ENCODE measurements at places on chromosomes 6 and 20.

GRCh38 chr20:37729909-37730308, 36.1 kb downstream of the CTNNBL1 start:
- DNase-seq: no peak

DNA sequence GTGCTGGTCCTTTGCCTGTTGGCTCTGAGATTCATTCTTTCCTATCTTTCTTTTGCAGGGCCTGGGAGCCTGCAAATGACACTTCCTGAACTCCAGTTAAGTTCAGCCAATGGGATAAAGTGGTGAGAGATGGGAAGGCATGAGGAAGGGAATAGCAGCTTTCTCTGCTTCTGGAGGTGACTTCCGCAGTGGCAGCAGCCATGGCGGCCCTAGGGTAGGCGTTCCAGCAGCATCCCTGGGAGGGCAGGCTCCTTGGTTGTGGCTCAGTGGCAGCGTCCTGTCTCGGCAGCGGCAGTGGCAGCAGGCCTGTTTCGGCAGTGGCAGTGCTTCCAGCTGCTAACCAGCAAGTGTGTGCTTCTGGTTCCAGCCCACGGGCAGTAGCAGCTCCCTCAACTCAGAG, 7.3 kb upstream of the MDFI start:
- DNase-seq: no peak

- peak; percentile 49 for DNase-seq
Observed at GRCh38 chr20:19583532-19584175, 174.4 kb upstream of the RIN2 start.

DNA sequence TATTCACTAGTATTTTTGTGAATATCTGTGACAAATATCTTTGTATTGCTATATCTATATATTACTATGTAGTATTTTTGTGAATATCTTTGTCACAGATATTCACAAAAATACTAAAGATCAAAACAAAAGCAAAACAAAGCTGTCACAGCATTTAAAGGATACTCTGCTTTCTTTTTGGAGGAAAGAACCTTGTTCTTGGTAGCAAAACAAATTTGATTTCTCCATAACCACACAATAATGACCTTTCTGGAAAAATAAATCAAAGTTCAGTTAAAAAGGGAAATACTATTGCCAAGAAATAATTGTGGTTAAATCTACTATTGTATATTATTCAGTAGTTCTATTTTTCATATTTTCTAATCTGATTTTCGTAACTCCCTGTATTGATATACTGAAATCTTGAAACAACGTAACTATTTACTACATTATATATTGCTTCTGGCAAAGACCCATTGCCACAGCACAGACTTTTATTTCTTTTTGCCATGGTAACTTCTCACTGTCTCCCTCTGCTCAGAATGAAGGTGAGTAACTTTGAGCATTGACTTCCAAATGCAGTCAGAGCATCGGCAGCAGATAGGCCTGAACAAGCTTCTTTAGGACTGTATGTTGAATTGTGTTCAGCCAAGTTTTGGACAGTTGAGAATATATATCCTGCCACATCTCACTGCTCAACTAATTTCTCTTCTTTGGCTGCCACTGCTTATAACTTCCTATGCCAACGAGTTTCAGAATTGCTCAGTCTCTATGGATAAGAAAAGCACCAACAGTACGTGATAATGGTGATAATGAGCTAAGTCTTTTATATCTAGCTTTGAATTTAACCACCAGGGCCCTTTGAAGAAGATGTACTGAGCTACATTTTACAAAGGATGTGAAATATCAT, 1097.2 kb upstream of the GJE1 start:
- DNase-seq: no peak

DNA sequence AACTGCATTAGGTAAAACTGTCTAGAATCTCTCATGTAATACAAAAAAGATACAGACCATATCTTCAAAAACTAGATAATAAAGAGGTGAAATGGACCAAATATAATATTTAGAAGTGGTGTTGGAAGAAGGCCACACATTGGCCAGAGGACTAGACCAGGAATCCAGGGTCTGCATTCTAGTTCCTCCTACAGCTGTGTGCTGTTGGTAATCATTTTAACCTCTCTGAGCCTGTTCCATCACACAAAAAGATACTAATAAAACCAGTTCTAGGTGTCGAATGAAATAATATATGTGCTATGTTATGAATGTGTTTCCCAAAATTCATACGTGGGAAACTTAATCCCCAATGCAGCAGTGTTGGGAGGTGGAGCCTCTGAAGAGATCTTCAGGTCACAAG, 111.6 kb upstream of the RREB1 start:
- DNase-seq: no peak

GRCh38 chr6:132490024-132490423, 22.9 kb downstream of the STX7 start:
- peak; percentile 30 for DNase-seq

DNA sequence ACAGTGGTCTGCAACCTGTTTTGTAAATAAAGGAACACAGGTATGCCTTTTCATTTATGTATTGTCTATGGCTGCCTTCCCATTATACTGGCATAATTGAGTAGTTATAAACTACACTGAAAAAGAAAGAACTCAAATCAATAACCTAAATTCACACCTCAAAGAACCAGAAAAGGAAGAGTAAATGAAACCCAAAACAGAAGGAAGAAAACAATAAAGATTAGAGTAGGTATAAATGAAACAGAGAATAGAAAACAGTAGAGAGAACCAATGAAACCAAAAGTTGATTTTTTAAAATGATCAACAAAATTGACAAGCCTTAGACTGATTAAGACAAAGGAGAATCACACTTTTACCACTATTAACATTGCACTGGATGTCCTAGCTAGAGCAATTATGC, 34.7 kb downstream of the FAM184A start:
- DNase-seq: no peak

DNA sequence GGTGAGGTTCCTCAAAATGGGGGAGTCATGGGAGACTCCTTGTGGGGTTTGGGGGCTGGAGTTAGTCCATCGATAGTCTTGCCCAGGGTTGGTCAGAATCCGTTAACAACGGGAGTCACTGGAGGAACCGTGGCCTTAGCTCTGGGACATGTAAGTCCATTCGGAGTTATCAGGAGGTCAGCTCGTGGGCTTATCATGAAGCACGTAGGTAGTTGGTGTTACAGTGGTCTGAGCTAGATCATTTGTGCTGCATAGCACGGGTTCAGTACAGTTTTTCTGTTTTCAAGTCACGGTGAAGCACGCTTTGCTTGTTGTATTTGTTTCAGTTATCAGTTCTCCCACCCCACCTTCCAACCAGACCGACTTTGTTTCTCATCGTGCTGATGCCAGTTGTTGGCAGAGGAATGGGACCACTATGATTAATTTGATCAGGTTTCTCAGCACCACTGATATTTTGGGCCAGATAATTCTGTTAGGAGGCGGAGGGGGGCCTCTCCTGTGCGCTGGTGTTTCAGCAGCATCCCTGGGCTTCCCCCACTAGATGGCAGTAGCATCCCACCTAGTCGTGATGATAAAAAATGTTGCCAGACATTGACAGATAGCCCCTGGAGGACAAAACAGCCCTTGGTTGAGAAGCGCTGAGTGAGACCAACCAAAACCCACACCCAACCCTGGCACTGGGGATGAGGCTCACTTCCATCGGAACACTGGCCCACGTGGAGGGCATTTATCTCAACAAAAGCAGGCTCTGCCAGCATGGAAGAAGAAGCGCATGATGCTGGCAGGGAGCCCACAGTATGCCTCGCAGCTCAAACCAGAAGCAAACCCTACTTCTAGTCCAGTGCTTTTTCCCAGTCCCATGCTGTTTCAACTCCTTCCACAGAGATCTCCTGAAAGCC, 2.2 kb upstream of the APMAP start:
- peak; percentile 92 for DNase-seq

- DNase-seq: no peak
Observed at GRCh38 chr20:62096421-62097380, 25.6 kb upstream of the LSM14B start.

- DNase-seq: no peak
Observed at GRCh38 chr6:74899416-74899815, 306.4 kb downstream of the COL12A1 start.

DNA sequence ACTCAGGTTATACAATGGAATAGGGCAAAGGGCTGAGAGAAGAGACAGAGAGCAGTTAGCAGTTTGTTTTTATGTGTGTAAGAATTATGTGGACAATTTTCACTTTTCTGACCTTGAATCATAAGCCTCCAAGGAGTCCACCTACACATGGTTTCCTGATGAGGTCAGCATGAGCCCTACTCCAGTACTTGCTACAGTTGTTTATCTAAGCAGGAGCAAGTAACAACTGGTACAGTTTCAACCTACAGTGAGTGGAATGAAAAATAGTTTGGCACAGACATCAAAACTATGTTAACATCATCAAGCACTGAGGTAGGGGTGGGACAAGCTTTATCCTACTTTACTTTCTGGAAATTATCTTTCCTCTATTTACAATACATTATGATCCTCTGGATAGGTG, 426.7 kb upstream of the ID4 start:
- no peak for DNase-seq

- DNase-seq: no peak
Observed at GRCh38 chr20:37882961-37883712, 19.8 kb upstream of the VSTM2L start.

Measured in head of caudate nucleus (tissue), 42 donors.